ENCODE measurements at places on chromosomes 5 and 9.

- no peak for DNase-seq
Measured at GRCh38 chr5:146341854-146342253, 3.2 kb downstream of the POU4F3 start.

GRCh38 chr9:114278881-114279570 is 43.9 kb upstream of the ORM1 start:
- no peak for DNase-seq

- DNase-seq: no peak
Measured at GRCh38 chr9:27602954-27603353, 29.7 kb upstream of the C9orf72 start.

DNA sequence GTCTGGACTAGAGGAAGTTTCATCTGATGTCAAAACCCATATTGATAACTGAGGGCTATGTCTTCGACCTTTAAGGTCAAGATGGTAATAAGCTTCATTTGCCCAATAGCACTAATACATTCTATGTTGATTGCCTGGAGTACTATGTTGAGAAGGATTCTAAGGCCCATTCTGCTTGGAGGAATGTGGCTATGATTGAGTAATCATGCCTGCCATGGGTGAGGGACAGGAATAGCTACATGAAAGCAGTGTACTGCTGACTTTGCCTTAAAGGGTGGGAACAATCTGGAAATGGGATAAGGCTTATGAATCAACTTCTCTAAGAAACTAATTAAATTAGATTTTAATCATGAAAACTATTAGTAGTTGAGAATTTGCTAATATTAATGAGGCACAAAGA is 13.6 kb downstream of the NNT start:
- no peak for DNase-seq

DNA sequence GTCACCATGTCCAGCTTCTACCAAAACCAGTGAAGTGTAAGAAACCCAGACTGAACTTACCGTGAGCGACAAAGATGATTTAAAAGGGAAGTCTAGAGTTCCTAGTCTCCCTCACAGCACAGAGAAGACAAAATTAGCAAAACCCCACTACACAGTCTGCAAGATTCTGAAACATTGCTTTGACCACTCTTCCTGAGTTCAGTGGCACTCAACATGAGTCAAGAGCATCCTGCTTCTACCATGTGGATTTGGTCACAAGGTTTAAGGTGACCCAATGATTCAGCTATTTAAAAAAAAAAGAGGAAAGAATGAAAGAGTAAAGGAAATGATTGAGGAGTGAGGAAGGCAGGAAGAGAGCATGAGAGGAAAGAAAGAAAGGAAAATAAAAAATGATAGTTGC is 19.8 kb downstream of the IL7R start:
- DNase-seq: no peak

GRCh38 chr5:96927008-96927407 is 8.9 kb upstream of the LNPEP start:
- DNase-seq: no peak

DNA sequence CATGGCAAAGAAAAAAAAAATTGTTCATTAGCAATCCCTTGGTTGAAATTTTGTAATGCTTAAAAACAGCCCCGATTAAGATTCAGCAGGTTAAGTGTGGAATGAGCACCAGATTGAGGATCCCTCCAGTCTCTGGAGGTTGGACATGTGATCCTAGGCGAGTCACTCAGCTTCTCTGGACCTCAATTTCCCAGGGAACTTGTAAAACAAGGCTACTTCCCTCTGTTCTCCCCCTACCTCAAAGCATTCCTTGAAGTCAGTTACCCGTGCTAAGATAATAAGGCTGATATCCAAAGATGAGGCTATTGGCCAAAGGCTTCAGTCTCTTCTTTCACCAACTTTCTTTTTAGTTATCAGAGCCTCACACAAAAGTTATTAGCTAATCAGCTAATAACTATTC is 2.9 kb downstream of the KLHL3 start:
- no peak for DNase-seq

- DNase-seq: no peak
Measured at GRCh38 chr9:10534850-10535249, 78.0 kb downstream of the PTPRD start.

- DNase-seq: no peak
Measured at GRCh38 chr5:60887746-60888145, 43.7 kb upstream of the ELOVL7 start.

GRCh38 chr9:38318759-38319495 is 73.6 kb upstream of the ALDH1B1 start:
- no peak for DNase-seq

DNA sequence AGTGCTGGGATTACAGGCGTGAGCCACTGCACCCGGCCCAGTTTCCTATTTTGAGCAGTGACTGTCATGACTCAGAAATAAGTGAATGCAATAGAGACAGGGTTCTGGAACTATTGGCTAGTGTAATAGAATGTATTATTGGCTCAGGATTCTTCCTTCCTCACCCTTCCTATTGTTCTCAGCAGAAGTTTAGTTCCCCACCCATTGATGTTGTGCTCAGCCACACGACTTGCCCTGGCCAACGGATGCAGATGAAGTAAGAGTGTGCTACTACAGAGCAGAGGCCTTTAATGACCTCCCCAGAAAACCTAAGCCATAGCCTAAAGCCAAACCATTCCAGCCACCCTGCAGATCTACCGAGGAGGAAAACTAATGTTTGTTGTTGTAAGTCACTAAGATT is 287.9 kb downstream of the AGTPBP1 start:
- no peak for DNase-seq

- no peak for DNase-seq
Measured at GRCh38 chr9:90001747-90002146, 396.9 kb downstream of the GADD45G start.

DNA sequence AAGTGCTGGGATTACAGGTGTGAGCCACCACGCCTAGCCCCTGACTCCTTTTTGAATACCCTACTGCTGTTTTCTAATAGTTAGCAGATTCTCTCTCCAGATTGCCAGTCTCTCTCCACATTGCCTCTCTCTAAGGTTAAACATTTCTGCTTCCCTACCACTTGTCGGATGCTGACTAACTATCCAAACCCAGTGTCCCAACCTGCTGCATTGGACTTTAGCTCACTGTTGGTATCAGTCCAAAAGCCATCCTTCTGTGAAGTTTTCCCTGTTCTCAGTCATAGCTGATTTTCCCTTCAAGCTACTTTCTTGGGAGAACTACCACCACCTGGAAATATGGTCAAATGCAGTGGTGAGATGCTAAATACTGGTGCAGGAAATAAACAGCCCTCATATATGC is 48.7 kb downstream of the TLR4 start:
- DNase-seq: no peak

GRCh38 chr5:57368010-57368409 is 114.6 kb downstream of the ACTBL2 start:
- no peak for DNase-seq

GRCh38 chr9:128629852-128630545 is 26.6 kb downstream of the DYNC2I2 start:
- DNase-seq: no peak

DNA sequence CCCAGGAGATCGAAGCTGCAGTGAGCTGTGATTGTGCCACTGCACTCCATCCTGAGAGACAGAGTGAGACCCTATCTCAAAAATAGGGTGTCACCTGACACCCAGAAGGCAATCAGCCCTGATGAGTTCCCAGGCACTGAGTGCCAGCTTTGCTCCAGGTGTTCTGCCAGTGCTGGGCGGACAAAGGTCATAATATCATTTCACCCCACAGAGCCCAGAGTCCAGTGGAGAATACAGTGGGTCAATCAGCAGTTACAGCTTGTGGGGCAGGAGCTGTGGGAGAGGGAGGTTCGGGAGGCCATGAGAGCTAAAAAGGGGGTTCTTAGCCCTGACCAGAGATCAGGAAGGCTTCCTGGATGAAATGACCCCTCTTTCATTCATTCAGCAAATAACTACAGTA is 24.4 kb upstream of the SH3RF2 start:
- DNase-seq: no peak

DNA sequence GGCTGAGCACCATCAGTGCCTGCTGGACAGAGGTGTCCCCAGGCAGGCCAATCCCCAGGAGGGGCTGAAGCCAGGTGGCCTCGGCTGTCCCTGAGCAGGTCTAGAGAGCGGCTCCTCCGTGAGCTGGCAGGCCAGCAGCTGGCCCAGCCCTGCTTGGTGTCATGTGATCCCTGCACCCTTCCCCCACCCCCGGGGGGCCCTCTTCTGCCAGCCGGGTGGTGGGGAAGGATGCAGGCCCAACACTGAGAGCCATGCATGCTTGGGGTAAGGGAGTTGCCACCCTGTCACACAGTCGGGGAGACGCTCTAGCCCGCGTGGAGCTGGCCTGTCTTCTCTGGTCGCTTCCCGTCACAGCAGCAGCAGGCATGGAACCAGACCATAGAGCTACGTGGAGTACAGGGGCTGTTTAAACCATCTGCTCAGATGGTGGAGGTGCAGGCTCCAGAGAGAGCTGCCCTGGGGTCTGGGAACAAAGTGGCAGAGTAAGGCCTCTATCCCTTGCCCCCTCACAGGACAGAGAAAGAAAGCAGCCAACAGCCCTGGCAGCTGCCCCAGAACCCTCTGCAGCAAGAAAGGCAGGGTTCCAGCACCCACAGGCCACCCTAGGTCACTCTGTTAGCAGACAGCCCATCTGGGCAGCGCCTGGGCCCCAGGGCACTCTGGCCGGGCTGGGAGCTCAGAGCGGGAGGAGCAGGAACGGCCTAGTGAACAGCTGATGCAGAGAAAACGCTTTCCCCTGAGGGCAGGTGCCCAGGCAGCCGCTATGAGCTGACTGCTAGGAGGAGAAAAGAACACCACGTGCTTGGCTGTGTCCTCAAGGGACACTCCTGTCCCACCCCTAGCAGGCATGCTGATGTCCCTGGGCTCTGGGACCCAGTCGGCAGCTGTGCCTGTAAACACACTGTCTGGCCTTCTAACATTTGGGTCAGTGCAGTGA is 6.8 kb downstream of the RALGDS start:
- DNase-seq: no peak

- DNase-seq: no peak
Measured at GRCh38 chr5:104708027-104708426, 1145.4 kb upstream of the NUDT12 start.

DNA sequence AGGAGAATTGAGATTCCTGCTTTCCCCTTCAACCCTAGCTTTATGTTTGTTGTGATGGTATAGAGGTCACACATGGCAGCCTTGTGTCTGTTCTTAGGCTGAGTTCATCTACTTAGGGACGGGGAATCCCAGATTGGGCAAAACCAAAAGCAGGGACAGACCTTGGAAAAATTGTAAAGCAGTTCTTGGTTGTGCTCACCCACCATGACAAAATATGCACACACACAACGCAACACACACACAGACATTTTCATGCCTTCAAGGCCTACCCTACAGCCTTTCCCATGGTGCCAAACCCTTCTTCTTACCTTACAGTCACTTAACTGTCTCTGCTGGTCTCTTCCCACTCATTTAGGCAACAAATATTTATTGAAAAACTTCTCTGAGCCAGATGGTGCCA is 14.8 kb downstream of the PCDHGC5 start:
- no peak for DNase-seq

DNA sequence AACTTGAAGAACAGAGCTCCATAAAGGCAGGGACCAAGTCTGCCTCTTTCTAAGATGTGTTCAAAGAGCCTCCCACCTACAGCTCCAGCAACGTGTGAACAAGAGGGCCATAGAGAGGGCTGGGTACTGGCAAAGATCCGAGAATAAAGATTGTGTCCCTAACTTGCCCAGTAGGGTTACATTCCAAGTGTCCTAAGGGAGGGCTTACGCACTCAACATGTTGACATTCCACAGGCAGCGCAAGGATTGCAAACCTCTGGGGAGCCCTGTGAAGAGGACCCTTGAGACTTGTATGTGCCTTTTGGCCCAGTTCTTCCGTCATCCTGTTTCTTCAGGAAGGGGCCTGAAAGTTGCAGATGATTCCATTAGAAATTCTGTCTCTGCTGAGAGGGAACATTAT is 48.2 kb upstream of the ENTREP1 start:
- no peak for DNase-seq

GRCh38 chr9:126108240-126108639 is 218.4 kb upstream of the MVB12B start:
- DNase-seq: no peak

GRCh38 chr9:76893395-76893932 is 12.4 kb downstream of the PRUNE2 start:
- no peak for DNase-seq

DNA sequence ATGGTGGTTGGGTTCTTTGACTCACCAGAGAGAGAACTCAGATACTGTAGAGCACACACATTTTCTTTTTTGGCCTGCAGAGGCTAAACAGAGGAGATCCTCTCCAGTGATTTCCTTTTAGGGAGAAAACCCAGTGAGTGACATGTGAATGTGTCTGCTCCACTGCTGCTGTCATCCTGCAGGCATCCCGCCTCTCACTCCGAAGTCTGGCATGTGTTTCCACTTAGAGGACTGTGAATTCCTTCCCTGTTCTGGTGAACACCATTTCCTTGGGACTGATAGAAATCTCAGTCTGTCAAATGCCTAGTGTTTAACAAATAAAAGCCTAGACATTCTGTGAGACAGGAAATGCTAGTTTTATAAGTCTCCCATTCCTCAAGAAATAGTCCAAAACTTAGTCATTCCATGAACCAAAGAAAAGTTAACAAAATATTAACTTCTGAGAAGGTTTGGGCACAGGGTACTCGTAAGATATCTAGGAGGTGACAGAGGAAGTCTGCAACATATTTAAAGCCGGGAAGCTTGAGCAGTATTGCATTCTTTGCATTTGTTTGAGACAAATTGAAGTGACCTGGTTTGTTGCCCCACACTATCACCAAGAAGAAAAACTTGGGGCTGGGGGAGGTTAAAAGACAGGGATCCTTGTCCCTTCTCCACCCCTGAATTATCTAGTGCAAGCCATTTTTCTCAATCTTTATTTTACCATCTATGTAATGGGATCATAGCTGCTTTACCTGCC is 74.9 kb upstream of the NIPAL4 start:
- DNase-seq: no peak

DNA sequence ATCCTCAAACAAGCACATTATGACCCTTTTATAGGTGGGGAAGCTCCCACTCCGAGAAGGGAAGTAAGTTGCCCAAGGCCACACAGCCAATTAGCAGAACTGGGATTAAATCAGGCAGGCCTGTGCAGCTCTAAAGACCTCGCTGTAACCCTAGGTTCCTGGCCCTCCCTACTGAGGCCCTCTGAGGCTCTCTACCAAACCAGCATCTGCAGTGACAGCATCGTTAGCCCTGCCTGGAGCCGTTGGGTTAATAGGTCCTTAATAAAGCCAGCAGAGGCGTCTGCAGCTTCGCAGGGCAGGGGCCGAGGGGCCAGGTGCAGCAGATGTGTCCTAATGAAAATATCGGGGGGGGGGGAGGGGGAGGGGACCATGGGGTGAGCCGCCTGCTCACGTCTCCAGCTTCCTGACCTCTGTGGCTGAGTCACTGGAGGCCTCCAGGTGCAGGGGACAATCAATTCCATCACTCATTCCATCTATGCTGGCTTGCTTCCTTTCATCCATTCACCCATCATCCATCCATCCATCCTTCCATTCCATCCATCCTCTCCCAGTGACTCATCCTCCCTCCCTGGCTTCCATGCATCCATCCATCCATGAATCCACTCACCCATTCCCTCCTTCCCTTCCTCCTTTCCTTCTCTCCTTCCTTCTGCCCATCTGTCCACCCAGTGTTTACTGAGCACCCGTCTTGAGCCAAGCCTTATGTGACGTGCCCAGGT is 203.9 kb downstream of the C9orf50 start:
- no peak for DNase-seq

GRCh38 chr5:178143901-178144300 is 9.8 kb downstream of the NHP2 start:
- no peak for DNase-seq
